ENCODE measurements at places on chromosomes 2 and 18.

DNA sequence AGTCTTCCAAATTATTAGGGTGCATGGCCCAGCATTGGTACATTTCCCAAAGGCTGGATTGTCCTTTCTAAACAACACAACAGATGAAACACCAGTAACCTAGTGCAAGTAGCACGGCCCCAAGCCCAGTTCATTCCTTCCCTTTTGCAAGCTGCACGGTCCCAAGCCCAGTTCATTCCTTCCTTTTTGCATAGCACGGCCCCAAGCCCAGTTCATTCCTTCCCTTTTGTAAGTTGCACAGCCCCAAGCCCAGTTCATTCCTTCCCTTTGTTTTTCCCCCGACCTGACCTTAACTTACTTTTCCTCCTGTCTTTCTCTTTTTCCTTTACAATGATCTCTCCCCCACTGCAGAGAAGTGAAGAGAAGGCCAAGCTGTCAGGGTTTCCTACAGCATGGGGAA is 60.9 kb downstream of the C18orf63 start:
- no peak for DNase-seq

- DNase-seq = no peak
Observed at GRCh38 chr2:136206613-136207012, 88.7 kb upstream of the CXCR4 start.

DNA sequence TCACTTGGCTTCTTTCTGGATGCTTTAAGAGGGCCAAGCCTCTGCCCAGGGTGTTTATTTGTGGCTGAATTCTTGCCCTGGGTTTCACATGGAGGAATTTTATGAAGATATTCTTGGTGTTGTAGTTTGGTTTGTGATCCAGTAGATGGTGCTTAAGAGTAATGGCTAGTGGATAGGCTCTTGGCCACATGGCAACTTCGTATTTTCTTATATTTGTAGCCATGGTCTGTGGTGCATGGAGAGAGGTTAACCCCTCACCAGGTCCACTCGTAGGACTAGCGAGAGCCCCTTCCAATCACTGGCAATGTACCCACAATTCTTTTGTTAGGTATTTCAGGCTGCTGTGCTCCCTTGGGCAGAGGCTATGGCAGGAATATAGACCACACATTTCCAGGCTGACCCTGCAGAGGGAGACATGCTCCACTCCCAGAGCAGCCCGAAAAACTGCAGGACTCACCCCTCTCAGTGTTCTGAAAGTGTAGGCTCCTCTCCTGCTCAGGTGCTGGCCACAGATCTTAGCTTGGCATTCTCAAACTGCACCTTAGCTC is 582.1 kb upstream of the SETBP1 start:
- DNase-seq = peak; percentile 34

DNA sequence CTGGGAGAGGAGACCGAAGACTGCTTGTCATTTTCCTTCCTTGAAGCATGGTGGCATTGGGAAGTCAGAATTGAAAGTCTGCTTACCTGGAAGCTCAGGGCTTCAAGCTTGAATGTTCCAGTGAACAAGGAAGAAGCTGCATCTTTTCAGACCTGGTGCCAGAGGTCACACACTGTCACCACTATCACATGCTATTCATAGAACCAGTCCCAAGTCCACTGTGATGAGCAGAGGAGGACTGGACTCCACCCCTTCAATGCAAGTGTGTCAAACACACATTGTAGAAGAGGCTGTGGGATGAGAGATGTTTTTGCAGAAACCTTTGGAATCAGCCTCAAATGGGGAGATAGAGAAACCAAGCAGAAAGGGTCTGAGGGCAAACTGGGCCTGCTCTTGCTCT is 81.4 kb downstream of the LYPD1 start:
- no peak for DNase-seq

DNA sequence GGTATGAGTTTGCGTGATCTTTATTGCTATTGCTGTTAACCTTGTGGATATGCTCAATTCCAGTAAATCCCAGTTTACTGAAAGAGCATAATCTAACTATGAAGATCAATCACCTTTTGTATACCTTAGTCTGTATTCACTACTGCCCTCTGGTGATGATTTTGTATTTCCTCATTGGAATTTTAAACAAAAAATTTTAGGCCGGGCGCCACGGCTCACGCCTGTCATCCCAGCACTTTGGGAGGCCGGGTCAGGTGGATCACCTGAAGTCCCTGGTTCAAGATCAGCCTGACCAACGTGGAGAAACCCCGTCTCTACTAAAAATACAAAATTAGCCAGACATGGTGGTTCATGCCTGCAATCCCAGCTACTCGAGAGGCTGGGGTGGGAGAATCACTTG is 5.1 kb downstream of the COMMD1 start:
- no peak for DNase-seq

DNA sequence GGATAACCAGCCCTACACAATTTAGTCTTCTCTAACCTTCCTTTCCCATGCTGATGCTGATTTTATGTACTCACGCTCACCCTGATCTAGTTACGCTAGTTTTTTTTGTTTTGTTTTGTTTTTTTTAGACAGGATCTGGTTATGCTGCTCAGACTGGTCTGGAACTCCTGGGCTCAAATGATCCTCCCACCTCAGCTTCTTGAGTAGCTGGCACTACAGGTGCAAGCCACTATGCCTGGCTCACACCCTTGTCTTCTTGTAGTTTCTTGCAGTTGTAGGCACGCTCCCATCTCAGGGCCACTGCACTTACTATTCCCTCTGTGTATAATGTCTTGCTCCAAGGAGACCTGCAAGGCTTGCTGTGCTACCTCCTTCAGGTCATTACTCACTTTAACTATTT is 6.2 kb downstream of the PELI1 start:
- no peak for DNase-seq

All from AML-193 (cell line).